ENCODE measurements at places on chromosomes 12 and 14.
A peak's percentile ranks its signal among the peaks of the same experiment; 100 is the strongest.

DNA sequence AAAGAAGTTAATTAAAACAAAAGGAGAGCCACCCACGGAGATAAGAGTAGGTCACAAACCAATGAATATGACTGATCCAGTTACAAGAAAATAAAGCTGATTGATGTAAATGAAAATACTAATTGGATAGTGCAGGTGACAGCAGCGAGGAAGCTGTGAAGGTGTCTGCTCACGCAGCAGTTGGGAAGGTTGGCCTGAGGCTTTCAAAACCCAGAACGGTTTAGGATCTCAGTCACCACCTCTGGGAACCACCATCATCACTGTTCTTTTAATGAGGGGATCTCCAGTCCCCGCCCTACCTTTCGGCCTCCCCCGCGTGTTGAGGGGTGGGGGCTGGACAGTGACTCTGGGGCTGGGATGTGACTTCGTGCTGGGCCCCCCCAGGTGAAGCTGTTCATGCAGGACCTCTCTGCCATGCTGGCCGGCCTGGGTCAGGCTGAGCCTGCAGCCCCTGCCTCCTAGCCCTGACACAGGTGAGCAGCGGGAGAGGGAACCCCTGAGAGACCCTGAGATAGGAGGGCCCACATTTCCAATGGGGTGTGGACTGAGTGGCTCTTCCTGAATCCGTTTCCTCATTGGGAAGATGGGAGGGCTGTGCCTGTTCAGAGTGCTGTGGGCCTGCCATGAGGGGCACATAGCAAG is 7.8 kb downstream of the CFAP73 start:
- DNase-seq = no peak

DNA sequence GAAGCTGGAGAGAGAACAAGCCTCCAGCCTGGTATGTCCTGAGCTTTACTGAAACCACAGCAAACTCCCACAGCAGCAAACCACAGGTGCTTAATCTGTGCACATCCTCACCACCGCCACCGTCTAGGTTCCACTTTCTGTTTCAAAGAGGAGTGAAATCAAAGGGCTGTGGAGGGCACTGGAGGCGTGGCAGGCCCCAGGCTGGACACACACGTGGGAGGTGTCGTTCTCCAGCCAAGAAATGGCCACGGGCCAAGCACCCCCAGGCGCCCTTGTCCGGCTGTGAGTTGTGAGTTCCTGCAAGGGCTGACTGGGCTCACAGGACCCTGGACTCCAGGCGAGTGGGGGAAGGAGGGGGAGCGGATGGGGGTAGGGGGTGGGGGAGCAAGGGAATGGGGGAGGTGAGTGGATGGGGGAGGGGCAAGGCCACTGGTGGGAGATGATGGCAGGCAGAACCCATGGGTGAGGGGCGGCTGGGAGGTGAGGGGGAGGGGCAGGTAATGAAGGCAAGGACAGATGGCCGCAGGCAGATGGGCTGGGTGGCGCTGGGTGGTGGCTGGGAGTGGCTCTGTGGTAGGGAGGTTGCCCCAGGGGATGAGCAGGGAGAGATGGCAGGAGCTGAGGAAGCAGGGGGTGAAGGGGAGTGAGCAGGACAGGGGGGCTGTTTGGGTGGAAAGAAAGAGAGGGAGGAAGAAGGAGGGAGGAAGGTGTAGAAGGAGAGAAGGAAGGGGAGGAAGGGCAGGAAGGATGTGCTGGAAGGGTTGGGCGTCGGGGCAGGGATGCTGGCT is 86.7 kb downstream of the NCOR2 start:
- DNase-seq = peak; percentile 86

GRCh38 chr12:19744705-19745218 is 305.5 kb downstream of the AEBP2 start:
- no peak for DNase-seq

- DNase-seq = no peak
Measured at GRCh38 chr12:119204131-119204530, 25.4 kb downstream of the HSPB8 start.
